ENCODE measurements at places on chromosomes 2 and 18. TPM values are rescaled to one million over a fixed set of nuclear protein-coding genes. Genes with fewer than 3 reads are reported as not detected.

DNA sequence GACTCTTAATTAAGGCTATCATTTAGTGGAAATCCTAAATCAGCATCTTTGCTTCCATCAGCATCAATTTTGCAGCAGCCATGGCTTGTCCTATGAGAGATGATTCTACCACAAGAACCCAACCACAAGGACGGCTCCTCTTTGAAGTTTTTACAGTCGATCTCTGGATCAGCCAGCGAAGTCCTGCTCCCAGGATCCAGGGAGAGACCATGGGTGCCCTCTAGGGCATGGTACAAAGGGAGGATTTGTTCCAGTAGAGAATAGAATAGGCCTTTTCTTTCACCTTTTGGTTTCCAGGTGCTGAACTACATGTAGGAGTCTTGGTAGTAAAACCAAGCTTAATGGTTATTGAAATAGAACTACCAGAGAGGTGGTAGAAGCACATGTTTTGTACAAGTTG lies 52.7 kb downstream of the TMEM200C start:
- no peak for DNase-seq

DNA sequence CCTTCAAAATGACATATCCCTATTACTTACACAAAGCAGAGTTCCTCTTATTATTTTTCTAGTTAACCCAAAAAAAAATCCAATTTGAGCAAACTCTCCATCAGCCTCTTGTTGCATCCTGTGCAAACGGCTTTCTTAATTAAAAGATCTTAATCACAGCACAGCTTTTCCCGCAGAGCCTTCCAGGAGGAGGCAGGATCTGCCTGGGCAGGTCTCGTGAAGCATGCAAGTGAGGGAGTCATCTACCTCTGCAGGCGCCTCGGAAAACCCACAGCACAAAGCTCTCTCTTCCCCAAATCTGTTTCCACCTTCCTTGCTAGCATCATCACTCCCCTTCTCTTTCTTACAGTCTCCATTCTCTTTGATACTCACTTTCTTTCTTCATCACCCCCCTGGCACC lies 100.4 kb downstream of the EN1 start:
- no peak for DNase-seq

GRCh38 chr2:15640784-15641183 lies 49.1 kb downstream of the DDX1 start:
- no peak for DNase-seq

Gene CD8A
- 359 TPM for total RNA-seq

Gene CYS1
- total RNA-seq = 0.09 TPM

Gene SLC5A7
- total RNA-seq = not detected

DNA sequence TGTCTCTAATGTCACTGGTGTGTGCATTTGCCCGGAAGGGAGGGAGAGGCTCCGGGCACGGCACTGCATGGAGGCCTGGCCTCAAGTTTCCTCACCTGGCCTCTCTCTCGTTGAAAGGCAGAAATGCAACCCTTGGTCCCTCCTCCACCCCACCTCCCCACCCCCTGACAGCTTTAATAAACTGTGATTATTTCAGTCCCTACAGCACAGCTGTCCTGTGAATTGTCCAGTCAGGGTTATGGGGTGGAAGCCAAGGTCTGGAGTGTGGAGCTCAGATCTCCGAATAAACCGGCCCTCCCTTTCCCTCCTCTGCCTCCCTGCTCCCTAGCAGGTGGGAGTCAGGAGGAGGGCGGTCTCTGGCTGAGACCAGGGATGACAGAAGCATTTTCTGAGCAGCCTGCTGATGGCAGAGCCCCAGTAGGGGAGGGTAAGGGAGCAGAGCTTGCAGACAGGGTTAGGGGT lies 199.2 kb upstream of the SMAD2 start:
- no peak for DNase-seq

Gene AQP4
- total RNA-seq = not detected

Gene C2orf78
- not detected for total RNA-seq

GRCh38 chr2:233489666-233490065 lies 76.9 kb downstream of the USP40 start:
- DNase-seq = no peak

GRCh38 chr2:171964308-171964707 lies 35.4 kb upstream of the METAP1D start:
- DNase-seq = no peak

Gene SLC16A14
- total RNA-seq = 0.27 TPM

Gene ZAP70
- 197 TPM for total RNA-seq

DNA sequence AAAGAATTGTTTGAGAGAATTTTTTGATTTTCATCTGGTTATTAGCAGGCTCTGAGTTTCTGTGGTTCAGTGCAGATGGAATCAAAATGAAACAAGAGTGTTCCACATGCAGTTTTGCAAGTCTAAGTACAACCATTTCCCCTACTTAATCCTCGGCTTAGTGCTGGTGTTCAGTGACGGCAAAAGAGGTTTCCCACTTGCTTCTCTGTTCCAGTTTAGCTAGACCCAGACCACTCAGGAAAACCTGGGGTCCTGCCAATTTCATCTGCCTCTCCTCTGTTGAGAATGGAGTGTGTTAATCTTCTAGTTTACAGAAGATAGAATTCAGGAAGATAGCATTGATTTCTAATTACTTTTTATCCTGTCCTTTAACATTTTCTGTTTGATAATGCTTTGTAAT lies 996.2 kb upstream of the FANCL start:
- DNase-seq = no peak

Gene VWA3B
- not detected for total RNA-seq

DNA sequence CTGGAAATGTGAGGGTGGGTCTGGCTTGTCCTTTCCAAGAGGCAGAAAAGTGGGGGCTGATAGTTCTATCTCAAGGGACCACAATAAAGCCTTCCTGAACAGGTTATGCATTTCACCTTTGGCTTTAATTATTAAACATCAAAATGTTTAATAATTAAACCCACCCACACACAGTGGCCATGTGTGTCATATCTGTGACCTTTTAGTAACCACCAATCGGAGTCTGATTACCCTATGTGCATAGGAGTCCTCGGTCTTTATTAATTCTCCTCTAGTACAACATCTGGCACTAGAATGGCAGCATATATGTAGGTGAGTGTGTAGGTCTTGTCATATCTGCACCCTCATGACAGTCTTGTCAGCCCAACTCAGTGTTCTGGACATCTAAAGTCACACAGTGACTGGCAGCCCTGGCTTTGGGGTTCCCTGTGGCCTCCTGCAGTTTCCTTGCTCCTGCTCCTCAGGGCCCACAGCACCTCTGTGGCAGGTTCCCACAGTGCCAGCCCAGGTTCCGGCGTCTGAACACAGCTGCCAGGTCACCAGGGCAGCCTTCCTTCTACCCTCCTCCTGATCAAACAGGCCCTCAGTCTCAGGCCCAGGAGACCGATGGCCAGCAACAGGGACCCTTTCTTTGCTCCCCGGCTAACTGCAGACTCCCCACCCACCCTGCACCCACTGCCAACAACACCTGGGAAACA lies 100.9 kb downstream of the MTCL1 start:
- DNase-seq = no peak

DNA sequence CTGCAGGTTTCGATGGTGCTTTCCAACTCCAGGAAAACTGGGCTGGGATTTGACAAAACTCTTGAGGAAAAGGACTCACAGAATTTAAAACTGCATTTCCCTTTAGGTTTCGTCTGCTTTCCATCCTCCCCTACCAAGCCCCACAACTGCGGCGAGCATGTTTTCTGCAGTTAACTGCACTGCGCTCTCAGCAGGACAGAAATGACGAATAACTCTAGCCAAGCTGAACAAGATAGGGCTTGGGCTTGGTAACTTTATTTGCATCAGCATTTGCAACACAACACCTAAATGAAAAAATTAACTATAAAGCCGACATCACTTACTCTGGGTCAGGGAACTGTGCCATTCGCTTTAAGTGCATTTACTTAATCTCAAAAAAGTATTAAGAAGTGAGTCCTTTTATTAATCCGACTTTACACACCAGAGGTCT lies 669 bp upstream of the PIKFYVE start:
- peak; percentile 20 for DNase-seq

Gene INPP5D
- 49.3 TPM for total RNA-seq

Gene FZD7
- 0.75 TPM for total RNA-seq

DNA sequence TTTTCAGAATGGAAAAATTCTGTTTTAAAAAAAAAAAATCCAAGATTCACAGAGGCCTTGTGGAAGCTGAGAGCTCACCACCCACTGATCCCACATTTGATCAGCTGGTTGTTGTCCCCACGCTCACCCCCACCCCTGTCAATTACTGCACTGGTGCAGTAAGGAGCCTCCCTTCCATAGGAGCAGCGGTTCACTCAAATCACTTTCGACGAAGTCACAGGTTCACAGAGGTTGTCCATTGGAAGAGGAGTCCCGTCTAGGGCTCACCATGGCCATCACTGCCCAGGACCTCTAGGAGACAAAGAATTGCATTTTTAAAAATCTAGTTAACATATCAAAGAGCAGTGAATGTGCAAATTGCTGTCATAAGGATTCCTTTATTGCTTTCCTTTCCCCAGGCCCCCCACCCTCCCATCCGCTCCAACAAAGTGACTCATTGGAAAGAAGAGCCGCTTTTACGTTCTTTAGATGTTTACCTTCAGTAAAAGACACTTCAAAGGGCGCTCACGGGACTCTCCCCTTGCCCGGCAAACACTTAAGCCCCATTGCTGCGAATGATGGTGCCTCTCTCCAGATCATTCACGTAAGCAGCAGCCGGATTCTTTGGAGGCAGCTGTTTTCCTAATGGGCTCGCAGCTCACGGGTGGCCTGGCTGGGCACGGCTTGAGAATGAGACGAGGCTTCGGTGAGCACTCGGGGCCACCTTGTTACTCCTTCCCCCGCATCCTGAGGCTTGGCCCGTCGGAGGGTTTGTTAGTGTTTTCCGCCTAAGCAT lies 165.5 kb upstream of the SALL3 start:
- DNase-seq = no peak

- DNase-seq = no peak
Measured at GRCh38 chr2:29611850-29612249, 309.5 kb downstream of the ALK start.

DNA sequence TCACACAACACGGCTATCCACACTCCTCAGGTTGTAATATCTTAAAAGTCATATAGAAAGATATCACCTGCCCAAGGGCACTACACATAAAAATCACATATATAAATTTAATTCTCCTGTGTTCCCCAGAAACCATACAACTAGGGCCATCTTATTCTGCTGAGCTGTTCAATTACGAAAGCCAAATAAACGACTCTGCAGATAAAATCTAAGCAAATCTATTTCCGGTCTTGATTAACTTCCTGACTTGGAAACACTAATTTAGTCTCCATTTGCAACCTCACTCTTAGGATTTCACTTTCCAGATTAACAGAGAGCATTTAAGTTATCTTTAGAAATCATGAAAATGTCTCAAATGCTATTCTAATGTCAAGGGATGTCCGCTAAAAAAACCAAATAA lies 23.9 kb upstream of the STK17B start:
- DNase-seq = no peak

Gene NOL4
- not detected for total RNA-seq

DNA sequence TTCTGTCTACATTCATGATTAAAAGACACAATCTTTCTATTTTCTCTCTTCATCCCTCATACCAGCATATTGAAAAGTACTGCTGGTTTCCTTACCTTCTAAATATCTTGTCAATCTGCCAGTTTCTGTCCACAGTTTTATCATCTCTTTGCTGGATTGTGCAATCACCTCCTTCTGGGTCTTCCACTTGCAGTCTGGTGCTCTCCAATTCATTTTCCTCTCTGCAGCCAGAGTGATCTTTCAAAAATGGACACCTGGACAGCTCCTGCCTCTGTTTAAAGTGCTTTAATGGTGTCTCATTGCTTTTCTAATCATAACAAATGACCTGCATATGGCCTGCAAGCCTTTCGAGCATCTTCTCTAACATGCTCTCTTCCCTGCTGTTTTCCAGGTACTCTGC lies 94.0 kb downstream of the C1QL2 start:
- DNase-seq = no peak

GRCh38 chr2:152445791-152446201 lies 110.8 kb downstream of the FMNL2 start:
- no peak for DNase-seq

Data from CD8-positive, alpha-beta memory T cell (primary cell).